ENCODE measurements at places on chromosomes 2 and 18.

DNA sequence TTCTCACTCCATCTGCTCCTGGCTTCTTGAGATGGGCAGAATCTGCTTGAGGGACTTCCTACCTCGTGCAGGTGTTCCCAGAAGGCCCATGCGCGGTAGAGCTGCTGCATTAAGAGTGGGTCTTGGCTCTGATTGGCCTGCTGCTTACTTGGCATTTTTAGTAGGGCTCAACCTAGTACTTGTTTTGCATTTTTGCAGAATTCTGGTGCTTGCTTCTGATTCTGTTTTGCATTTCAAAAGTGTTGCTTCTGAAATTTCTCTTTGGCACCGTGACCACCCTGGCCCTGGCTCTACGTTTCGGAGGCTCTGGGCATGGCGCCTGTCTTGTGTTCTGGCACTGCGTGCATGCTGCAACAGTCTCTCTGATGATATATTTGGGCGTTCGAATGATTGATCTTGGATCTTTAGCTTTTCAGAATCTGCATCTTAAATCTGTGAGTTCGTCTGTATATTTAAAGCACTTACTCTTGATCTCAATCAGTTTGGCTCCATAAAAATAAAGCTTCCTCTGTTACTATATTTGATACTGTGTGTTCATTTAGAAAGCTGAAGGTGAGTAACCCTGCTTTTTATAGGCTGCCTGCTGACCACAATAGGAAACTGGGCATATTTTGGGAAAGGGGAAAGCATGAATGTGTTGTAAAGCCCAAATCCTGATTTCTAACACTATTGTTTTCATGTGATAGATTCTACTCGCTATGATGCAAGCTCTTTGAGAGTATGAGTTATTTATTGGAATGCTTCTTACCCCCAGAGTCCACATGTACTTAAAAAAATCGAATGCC, 22.2 kb downstream of the EFR3B start:
- no peak for DNase-seq

DNA sequence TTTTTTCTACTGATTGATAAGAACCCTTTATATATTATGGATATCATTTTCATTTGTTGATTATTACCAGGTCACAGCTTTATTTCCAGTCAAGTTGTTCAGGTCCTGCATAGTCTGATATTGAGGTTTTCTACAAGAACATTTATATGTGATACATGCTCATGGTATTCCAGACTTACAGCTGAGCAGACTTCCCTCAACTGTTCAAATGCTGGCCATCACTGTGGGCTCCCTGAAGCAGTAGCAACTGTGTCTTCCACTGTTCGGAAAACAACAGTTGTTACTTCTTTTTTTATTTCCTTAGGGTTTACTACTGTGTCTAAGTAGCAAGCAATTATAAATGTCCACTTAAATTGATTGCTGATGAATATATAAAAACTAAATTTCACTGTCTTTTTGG, 79.5 kb downstream of the DGKD start:
- DNase-seq: no peak

DNA sequence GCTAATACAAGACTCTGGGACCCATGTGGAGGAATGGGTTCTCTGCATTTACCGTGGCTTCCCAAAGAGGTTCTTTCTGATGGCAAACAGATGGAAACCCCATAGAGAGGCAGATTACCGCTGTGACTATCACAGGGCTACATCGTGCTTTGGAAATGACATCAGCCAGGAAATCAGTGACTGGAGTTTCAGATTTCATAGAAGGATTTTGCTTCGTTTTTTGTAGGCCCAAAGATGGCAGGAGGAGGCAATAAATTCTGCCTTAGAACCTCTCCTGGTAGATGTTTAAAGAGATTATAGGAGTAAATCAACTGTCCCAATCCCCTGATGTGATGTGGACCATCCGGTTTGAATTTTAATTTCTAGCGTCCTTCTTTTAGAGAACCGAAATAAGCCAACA, 214.1 kb downstream of the AGPS start:
- DNase-seq: peak; percentile 79

DNA sequence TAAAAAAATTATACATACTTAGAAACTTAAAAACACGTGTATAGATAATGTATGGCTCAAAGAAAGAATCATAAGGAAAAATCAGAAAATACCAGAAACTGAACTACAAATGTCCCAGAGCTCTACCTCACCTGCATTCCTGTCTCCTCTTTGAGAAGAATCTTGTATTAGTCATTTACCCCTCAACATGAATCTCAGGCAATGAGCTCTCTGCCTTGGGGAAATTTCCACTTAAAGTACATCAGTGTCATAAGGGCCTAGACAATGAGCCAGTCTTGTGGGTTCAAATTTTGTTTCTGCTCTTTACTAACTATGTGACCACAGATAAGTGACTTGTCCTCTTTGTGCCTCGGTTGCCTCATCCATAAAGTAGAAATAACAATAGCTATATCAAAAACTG, 40.1 kb downstream of the SCG2 start:
- no peak for DNase-seq

DNA sequence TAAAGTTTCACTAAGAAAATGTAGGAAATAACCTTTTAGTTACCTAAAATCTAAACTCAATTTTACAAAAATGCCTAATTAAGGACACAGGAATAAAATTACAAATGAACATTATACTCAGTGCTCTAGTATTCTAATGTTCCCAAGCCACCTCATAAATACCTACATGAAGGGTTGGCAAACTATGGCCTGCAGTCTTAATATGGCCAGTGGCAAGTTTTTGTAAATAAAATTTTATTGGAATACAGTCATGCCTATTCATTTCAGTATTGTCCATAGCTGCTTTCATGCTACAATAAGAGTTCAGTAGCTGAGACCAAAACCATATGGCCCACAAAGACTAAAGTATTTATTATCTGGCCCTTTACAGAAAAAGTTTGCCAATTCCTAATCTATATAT, 53.8 kb downstream of the SS18 start:
- DNase-seq: no peak

DNA sequence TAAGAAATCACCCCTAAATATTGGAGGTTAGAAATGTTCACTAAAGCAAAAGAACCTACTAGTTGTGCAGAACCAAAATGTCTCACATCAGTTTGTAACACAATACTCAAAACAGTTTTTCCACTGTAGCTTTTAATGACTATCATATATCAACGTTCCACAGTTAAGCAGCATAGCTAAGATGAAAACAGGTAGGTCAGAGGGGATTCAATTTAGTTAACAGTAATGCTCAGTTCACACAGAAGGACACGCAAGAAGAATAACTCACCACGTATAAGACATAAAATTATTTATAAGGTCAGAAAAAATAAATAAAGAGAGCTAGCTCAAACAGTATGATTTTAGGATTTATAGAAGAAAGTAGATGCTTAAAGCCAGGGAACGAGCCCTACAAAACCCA, 118.9 kb upstream of the CCDC150 start:
- DNase-seq: no peak
